Caco-2 (cell line): ENCODE measurements at places on chromosomes 2 and 18. TPM values are rescaled to one million over a fixed set of nuclear protein-coding genes. Genes with fewer than 3 reads are reported as not detected.

The TCF4 gene
- 93.7 and 103 TPM in 2 replicates for total RNA-seq

The IL1R2 gene
- total RNA-seq: 10.1 and 15.5 TPM in 2 replicates

The GCG gene
- total RNA-seq: not detected in 2 replicates

DNA sequence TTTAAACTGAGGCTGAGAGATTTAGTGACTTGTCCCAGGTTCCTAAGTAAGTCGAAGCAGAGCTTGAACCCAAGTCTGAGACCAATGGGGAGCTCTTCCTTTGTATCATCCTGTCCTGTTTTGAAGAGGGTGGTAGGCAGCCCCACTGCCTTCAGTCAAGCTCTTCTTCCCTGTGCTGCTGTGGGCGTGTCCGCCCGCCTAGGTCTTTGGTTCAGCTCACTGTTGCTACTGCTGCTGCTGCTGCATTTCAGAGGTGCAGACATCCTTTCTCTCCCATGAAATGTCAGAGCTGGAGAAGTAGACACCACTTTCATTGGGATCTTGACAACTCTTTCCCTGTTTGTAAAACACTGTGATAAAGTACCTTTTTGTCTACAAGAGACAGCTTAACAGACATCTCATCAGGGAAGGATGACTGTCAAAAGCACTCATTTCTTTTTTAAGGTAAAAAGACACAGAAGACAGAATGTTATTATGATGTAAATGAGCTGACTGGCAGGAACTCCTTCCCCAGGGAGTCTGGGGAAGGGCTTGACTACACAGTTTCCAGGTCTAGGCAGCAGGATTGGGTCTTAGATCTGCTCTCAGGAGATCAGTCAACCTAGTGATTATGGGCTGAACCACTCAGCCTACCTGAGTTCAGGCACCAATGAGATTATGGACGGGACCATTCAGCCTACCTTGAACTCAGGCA, 91.7 kb upstream of the TRIB2 start:
- DNase-seq: no peak
- H3K27me3 ChIP-seq: no peaks in the 10 kb centered on the region
- no peaks in the 10 kb centered on the region for H3K4me1 ChIP-seq
- H3K27ac ChIP-seq: no peak overlapping the region
- H3K4me3 ChIP-seq: no peak overlapping the region

DNA sequence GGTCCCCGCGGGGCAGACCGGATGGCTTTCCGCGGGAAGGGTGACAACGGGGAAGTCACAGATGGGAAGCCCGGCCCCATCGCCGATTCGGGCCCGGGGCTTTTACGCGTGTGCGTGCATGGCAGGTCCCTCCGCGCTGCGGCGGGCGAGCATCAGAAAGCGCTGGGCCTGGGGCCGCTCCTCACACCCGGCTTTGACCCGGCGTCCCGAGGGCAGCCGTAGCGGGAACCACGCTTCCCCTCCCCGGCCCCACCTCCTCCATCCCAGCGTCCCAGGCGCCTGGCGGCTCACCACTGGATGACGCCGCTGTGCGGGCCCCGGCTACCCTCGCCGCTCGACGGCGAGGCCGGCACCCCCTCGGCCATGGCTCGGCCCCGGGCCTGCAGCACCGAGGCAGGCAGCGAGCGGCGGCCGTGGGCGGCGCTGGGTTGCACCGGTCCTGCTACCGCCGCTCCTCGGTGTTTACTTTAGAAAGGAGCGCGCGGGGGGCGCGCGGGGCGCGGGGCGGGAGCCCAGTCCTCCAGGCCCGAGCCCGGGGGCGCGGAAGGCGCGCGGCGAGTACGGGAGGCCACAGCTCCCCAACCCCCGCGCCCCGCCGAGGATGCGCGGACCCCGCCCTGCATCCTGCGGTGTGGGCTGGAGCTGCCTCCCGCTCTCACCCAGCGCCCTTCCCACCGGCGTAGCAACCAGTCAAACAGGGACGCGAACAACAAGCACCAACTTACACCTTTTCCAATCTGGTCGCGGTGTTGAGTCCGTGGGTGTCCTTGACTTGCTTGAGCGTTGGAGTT, 806 bp downstream of the RFX8 start:
- H3K27me3 ChIP-seq: no peaks in the 10 kb centered on the region
- H3K36me3 ChIP-seq: no peaks in the 10 kb centered on the region
- H3K4me3 ChIP-seq: peak overlapping the region; percentile 44

DNA sequence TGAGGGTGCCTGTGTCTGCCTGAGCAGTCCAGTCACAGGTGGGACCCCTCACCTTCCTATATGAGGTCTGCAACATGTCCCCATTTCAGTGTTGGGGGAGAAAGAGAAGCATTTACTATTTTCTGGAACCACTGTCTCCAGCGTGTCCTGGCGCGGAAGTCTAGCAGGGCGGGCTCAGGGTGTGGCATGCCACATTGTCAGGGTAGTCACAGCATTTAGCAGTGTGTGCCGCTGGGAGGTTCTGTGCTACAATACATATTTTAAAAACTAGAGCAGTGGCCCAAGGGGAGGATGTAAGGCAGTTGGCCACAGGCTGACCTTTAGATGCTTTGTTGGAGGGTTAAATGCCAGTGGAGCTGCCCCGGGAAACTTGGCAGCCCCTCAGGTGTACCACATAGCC, 12.5 kb downstream of the UBE2F start:
- no peak overlapping the region for H3K4me3 ChIP-seq
- H3K27ac ChIP-seq: no peak overlapping the region
- DNase-seq: no peak
- no peaks in the 10 kb centered on the region for H3K4me1 ChIP-seq

- DNase-seq: no peak
- no peaks in the 10 kb centered on the region for H3K36me3 ChIP-seq
- no peak overlapping the region for H3K27ac ChIP-seq
- no peaks in the 10 kb centered on the region for H3K27me3 ChIP-seq
- H3K4me3 ChIP-seq: no peak overlapping the region
- no peaks in the 10 kb centered on the region for H3K4me1 ChIP-seq
Observed at GRCh38 chr2:53211201-53211774, 556.3 kb upstream of the CHAC2 start.

GRCh38 chr2:166613226-166613625, 119.2 kb upstream of the SCN7A start:
- H3K27ac ChIP-seq: no peak overlapping the region
- no peak overlapping the region for H3K4me3 ChIP-seq
- H3K27me3 ChIP-seq: no peaks in the 10 kb centered on the region

DNA sequence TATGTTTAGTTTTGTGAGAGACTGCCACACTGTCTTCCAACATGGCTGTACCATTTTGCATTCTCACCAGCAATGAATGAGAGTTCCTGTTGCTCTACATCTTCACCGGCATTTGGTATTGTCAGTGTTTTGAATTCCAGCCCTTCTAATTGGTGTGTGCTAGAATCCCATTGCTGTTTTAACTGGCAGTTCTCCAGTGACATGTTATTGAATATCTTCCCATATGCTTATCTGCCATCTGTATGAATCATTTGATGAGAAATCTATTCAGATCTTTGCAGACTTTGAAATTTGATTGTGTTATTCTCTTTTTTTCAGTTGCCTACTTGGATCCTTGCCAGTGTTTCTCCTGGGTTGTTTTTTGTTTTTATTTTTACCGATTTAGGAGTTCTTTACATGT, 99.0 kb downstream of the SNTG2 start:
- no peaks in the 10 kb centered on the region for H3K36me3 ChIP-seq
- no peak for DNase-seq
- no peak overlapping the region for H3K4me3 ChIP-seq
- no peaks in the 10 kb centered on the region for H3K27me3 ChIP-seq
- H3K27ac ChIP-seq: no peak overlapping the region

DNA sequence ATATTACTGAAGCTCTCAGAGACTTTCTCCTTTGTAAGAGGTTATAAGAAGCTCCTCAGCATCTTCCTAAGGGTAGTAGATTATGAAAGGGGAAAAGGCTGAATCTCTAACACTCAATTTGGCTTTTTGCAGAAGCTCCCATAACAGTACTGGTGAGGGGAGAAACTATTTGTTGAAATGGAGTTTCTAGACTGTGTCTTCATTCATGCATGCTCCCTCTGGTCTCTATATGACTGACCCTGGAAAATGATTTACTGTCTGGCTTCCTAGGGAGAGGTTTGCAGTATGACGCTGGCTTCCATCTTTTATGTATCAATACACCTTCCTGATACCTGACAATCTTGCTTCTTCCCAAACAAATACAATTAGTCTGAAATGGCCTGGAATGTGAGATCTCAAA, 63.9 kb downstream of the LDAH start:
- 0 out of 2 replicates have a peak, but pooled peaks cover 4% of the 10 kb centered on the region for H3K4me1 ChIP-seq
- no peaks in the 10 kb centered on the region for H3K27me3 ChIP-seq
- no peak for DNase-seq
- no peak overlapping the region for H3K27ac ChIP-seq
